Stimulated activated CD4-positive, alpha-beta T cell treated with anti-CD3 and anti-CD28 coated beads, Interleukin-15, amount 100 ng/mL, for 24 hours (primary cell): ENCODE measurements at places on chromosomes 3 and 15.

GRCh38 chr15:75672646-75673425, 25.1 kb downstream of the SNX33 start:
- no peak for DNase-seq

DNA sequence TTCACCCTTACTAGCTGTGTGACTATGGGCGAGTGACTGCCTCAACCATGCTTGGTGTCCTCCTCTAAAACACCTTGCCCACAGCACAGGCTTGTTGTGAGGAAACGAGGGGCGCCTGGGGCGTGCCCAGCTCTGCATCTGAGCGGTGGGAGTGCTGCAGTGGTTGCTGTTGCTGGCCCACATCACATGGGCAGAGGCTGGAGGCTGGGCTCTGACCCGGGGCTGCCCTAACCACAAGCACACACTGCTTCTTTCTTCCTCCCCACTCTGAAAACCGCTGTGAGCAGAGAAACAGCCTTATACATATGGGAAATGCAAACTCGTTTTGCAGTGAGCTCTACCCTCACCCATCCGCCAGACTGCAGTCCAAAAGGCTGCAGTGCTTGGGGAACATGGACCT, 74.8 kb upstream of the RPL32 start:
- no peak for DNase-seq

DNA sequence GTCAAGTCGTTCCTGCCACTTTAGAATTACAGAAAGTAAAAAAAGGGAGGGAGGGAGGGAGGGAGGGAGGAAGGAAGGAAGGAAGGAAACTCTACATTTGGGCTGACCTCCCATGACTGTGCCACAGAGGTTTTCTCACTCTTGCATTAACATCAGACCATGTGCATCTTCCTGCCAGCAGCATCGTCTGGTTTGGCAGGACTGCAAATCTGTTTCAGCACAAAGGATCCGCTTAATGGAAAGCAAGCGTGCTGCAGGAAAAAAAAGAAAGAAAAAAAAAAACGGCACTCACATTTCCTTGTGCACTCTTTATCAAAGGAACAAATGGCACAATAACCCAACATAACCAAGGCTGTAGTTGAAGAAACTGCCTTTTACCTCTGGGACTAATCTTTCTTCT, 148.8 kb upstream of the HES1 start:
- DNase-seq = no peak

DNA sequence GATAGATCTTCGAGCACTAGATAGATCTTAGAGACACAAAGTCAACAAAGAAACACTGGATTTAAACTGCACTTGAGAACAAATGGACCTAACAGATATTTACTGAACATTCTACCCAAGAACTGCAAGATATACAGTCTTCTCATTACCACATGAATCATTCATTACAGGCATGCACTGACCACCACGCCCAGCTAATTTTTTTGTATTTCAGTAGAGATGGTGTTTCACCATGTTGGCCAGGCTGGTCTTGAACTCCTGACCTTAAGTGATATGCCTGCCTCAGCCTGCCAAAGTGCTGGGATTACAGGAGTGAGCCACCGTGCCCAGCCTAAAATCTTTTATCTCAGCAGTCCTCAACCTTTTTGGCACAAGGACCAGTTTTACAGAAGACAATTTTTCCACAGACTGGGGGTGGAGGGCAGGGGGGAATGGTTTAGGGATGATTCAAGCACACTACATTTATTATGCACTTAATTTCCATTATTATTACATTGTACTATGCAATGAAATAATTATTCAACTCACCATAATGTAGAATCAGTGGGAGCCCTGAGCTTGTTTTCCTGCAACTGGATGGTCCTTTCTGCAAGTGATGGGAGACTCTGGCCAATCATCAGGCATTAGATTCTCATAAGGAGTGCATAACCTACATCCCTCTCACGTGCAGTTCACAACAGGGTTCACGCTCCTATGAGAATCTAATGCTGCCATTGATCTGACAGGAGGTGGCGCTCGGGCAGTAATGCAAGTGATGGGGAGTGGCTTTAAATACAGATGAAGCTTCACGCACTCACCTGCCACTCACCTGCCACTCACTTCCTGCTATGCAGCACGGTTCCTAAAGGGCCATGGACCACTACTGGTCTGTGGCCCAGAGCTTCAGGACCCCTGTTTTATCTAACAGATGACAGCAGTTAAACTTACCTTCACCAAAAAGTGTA, 21.7 kb downstream of the CSNK1G1 start:
- DNase-seq = peak; percentile 40

DNA sequence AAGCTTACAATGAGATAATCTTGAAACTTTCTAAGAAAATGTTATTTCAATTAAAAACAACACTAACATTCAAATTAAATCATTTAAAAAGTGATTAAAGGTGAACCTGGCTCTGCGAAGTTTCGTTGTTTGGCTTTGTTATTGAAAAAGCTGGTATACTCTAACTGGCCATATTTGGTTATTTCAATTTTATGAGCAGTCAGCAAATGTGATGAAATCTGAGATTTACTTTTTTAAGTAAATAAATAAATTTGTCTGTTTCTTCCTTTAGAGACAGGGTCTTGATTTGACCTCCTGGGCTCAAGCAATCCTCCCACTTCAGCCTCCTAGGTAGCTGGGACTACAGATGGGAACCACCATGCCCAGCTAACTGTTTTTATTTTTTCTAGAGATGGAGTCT, 38.0 kb downstream of the CDV3 start:
- DNase-seq = no peak

DNA sequence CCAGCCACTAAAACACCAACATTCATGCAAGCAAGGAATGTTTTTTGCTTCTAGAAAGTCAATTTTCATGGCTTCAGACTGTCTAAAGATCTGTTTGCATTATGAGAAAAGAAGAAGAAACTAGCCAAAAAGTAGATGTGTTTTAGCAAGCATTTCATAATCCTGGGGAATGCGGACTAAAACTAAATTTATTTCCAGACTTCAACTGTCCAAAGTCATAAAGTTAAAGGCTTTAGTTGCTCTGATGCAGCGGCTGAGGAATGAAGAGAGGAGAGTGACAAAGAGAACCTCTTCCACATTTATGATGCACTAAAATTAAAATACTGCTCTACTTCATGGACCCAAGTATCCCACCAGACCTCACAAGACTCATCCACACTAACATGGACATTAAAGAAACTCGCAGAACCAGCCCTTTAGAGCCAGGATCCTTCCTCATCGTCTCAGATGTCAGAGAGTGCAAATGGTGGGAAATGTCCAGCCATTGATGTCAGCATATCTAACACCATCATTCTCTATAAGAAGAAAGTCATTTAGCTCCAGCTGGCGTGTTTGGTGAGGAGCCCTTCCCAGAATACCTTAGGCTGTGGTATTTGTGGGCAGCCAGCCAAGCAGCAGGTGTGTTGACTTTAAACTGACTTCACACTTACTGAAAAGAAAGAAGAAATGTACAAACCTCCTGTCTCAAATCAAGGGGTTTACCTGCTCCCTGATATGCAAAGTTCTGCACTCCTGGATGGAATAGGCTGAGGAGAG, 17.4 kb downstream of the FYCO1 start:
- DNase-seq = peak; percentile 75

GRCh38 chr15:20340331-20340811, 201.2 kb downstream of the GOLGA6L6 start:
- DNase-seq = peak; percentile 19

- DNase-seq = peak; percentile 68
Observed at GRCh38 chr15:70504299-70504951, 258.9 kb downstream of the UACA start.

DNA sequence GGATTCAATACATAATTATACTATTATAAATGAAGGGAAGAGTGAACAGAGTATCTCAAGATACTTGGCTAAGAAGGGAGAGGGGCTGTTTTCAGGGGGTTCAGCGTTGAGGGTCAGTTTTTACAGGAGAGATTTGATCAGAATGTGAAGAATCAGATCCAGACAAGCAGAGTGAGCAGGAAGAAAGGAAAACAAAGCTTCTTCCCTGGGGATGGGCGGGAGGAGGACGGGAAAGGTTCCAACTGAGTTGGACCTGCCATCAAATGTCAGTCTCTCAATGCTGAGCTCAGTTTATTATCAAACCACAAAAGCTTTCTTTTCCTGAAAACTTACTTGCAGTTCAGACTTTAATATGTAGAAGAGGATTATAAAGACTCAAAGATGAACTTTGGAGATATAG, 6.0 kb upstream of the MELTF start:
- no peak for DNase-seq
